ENCODE measurements at places on chromosomes 7 and 10.

GRCh38 chr10:129628823-129629222 lies 161.8 kb downstream of the MGMT start:
- DNase-seq: no peak

GRCh38 chr7:116499168-116500077 lies at the start of gene CAV2:
Gene CAV2 (plus strand): TSS chr7:116499738. CDS start chr7:116499782, 44 bp downstream.
- peak; percentile 63 for DNase-seq

DNA sequence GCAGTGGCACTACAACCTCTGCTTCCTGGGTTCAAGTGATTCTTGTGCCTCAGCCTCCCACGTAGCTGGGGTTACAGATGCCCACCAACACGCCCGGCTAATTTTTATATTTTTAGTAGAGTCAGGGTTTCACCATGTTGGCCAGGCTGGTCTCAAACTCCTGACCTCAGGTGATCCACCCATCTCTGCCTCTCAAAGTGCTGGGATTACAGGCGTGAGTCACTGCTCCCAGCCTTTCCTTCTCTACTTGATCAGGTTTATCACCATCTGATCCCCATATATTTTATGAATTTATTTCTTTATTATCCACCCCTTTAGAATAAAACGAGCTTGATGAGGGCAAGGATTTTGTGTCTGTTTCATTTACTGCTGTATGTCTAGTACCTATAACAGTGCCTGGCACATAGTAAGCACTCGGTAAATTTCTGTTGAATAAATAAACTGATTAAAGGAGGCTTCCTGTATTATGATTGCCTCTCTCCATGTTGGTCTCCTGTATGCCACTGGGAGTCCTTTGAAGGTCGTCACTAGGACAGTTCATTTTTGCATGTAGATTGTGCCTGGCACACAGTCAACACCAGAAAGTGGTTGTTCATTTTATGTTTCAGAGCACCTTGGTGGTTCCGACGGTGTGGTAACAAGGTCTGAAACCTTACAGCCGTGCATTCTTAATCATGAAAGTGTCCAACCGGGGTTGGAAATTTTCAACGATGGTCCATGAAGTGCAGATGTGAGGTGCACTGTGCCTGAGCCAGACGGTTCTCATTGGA lies 9.6 kb upstream of the EIF3A start:
- no peak for DNase-seq

DNA sequence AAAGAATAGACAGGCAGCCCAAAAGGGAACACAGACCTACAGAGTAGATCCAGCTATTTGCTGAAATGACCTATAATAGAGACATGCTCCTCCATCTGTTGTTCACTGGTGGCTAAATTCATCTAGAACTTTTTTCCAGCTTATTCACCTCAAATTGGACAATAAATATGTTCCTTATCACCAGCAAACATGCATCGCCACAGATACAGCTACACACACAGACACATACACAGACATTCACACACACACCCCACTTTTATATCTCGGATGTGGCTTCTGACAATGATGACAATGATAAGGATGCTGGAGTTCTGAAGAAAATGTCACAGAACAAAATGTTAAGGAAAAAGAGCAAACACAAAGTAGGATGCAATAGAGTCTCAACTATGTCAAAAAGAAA lies 175.4 kb downstream of the LSM5 start:
- no peak for DNase-seq

DNA sequence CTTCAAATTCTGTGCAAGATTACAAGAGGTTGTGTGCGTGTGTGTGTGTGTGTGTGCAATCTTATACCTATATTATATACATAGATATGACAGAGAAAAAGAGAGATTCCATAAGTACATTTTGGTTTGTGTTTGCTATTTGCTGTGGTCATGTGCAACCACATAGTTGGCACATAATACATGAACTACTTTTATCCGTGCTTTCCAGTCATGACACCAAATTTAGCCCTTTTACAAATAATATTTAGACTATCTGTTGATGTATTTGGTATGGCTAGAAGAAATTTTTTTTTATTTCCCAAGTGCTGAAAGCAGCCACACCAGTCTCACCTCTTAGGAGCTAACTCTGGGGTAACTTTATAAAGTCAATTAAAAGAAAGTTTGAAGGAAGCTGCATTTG lies 63.5 kb upstream of the EGFR start:
- DNase-seq: no peak

DNA sequence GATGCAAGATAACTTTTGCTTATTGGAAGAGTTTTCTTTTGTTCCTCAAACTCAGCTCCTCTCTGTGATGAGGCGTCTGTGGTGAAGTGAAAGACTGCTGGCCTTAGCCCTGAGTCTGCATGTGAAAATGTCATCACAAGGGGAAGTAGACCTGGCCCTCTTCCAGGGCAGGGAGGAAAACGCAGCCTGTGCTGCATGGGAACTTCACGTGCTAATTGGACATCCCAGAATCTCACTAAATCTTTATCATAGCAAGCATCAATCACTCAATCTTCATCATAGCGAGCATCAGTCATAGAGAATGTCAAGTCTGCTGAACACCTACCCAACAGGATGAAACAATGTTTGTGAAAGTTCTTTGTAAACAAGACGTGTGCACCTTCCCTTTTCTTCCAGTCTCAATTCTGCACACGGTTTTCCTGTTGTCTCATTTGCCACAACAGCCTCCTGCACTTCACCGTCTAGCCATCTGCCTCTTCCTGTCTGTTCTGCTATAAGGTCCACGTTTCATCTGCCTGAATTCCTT lies 314.6 kb downstream of the FRMD4A start:
- no peak for DNase-seq

DNA sequence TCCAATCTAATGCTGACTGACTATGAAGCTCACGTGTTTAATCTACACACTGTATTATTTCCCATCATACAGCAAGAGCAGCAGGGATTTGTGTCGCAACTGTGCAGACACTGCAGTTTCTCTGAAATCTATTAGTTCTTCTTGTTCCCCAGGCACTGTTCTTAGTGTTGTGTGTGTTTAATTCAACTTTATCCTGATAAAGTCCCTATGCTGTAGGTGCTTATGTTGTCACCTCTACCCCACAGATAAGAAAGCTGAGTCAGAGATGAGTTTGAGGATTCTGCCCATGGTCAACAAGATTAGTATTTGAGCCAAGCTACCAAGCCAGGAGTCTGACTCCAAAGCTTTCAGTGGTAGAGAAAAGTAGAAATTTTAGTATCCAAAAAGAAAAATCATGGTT lies 22.5 kb upstream of the EPHB6 start:
- DNase-seq: no peak

DNA sequence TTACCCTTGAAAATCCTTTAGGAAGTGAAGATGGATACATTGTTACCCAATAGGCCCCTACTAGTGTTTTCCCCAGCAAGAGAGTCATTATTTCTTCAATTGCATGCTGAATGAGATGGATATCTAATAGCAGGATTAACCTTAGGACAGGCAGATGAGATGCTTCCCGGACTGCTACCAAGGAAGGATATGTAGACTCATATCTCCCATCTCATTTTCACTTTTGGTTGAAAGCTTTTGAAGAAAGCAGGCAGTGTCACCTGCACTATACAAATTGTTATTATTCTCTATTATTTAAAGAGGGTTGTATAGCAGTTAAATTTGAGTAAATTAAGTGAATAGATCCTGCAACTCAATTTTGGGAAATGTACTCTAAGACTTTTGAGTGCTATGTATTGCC lies 17.0 kb upstream of the ARHGAP21 start:
- DNase-seq: no peak

DNA sequence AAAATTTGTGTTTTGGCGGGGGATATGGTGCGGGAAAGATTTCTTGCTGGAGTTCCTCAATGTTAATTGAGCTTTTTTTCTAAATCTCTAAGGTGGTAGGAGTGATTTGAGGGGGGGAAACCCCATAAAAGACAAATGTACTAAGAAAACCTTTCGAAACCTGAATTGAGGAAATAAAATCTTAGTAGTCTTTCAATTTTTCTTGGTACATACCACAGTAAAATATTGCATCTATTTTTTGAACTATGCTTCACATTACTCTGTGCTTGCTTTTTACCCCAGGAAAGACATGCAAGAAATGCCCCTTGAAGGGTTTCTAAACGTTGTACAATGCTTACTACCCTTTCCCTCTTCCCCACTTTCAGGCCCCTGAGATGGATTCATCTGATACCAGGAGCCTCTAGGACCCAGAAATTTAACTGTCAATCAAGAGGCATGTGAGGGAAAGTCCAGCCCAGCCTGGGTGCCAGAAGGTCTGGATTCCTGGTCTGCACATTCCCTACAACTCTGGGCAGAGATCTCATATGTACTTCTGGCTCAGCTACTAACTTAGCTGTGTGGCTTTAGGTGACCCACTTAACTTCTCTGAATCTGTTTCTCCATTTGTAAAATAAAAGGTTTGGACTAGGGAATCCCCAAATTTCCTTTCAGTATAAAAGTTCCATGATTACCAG lies 5.8 kb upstream of the PDCD4 start:
- DNase-seq: no peak

DNA sequence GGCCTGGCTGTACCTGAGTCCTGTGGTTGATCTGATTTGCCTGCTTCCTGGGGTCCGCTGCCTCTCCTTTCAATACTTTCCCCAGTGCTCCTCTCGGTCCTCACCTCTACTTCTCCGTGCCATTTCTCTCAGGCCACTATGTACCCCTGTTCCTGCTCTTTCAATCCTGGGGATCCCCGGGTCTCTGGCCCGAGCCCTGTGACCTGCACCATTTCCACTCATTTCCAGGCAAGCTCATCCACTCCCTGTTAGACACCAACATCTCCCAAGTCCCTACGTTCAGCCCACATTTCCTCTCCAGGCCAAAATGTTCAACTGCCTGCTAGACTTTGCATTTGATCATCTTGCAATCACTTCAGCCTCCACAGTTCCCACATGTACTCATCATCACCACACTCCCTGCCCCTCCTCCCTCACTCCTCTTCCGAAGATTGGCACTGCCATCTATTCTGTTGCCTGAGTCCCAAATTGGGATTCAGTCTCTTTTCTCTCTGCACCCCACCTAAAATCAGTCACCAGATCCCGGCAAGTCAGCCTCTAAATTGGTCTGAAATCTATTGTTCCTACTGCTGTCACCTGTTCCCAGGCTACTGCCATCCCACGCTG lies 34.4 kb upstream of the ZMIZ1 start:
- DNase-seq: no peak

DNA sequence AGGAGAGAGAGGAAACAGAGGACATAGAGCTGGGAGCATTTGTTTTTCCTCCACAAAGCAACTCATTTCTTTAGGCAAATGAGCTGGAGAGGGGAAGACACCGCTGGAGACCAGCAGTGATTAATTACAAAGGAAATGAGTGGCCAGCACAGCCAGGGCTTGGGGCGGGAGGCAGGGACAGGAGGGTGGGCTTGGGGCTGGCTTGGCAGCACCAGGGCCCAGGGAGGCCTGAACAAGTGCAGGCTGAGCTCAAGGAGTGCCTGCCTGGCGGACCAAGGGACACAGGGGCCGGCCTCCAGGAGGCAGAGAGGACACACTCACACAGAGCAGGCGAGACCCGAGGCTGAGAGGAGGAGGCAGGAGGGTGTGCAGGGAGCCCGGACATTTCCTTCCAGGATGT lies 149.0 kb upstream of the UNC5B start:
- DNase-seq: no peak

DNA sequence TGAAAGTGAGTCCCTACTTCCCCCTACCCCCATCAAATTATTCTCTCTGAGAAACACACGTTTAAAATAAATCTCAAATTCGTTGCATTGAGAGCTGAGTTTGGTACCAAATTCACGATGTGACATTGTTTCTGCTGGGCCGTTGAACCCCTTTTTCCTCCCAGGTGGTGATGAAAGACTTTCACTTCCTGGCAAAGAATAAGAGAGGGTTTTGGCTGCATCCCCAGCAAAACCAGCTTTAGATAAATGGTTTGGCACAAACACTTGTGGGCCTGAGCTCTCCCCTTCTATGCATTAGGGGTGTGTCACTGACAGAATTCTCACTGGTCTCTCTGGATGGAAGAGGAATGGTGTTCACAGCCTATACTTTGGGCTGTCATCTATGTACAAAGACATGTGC lies 8.8 kb upstream of the DNTT start:
- no peak for DNase-seq

GRCh38 chr7:103690242-103690974 lies 244.4 kb upstream of the SLC26A5 start:
- DNase-seq: peak; percentile 40

GRCh38 chr10:30943451-30943850 lies 88.2 kb downstream of the ZNF438 start:
- no peak for DNase-seq

DNA sequence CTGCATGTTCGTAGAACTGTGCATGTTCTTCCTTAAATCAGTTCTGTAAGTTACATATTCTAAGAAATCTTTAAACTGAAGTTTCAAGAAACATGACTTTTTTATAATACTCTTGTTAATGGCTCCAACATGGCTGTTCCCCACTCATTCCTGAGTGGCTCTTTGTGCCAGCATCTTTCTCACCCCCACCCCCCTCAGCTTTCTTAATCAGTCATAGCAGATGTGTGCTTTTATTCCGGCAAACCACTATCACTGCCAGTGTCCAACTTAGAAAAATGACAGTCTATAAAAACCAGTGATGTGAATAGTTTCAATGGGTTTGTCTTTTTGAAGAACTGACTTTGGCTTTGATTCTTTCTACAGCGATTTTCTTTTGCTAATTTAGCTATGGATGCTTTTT lies 37.6 kb downstream of the PITRM1 start:
- no peak for DNase-seq

DNA sequence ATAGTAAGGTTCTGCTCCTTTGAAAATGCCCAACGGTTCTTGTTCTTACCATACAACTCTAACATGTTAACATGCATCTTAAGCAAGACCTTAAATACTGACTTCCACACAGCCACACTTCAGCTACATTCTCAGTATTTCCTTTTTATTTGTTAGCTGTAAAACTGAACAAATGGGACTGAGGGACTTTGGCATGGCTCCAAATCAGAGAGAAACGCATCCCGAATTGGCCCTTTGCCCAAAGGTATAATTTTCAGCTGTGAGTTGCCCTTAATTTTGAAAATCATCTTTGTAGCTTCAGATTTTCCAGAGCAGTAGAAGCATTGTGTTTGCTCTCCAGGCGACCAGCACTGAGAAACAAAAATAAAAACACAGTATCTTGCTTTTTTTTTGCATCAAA lies 56.4 kb downstream of the NEUROD6 start:
- peak; percentile 62 for DNase-seq

GRCh38 chr10:113856563-113856962 lies 2.1 kb downstream of the NHLRC2 start:
- DNase-seq: no peak

DNA sequence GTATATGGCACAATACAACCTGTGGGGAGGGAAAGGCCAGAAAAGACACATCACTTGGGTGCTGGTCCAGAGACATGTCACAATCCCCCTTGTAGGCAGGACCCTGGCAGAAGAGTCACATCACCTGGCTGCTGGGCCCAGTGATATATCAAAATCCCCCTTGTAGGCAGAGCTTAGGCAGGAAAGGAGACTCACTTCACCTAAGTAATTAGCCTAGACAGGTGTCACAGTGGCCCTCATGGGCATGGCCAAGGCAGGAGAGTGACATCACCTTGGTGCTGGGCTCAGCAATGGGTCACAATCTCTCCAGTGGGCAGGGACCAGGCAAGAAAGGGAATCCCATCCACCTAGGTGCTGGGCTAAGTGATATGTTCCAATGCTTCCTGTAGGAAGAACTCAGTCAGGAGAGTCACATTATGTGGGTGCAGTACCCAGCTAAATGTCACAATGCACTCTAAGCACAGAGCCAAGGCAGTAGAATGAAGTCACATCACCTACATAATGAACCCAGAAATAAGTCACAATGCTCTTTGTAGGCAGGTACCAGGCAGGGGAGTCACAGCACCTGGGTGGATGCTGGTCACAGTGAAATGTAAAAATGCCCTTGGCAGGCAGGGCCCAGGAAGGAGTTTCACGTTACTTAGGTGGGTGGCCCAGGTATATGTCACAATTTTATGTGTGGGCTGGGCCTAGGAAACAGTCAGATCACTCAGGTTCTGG lies 18.9 kb upstream of the ZNF736 start:
- DNase-seq: no peak
